ENCODE measurements at places on chromosomes 12 and 14.

- DNase-seq, result no peak
Observed at GRCh38 chr14:79911744-79912143, 299.6 kb downstream of the DIO2 start.

DNA sequence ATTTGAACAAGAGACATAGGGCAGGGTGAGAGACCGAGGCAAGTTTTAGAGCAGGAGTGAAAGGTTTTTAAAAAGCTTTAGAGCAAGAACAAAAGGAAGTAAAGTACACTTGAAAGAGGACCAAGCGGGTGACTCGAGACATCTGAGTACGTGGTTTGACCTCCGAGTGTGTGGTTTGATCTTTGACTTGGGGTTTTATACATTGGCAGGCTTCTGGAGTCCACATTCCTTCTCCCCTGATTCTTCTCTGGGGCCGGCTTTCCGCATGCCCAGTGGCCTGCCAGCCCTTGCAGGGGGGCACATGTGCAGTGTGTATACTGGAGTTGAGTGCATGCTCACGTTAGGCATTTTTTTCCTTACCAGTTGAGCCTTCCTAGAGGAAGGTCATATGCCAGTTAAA lies 96.3 kb downstream of the SLC15A4 start:
- no peak for DNase-seq

GRCh38 chr12:50110127-50110761 lies 1.8 kb upstream of the COX14 start:
- peak; percentile 65 for DNase-seq

- no peak for DNase-seq
Observed at GRCh38 chr12:61998791-61999190, 261.4 kb upstream of the USP15 start.

- DNase-seq, result no peak
Observed at GRCh38 chr14:68670359-68670715, 122.5 kb downstream of the ZFP36L1 start.

Data from activated naive CD4-positive, alpha-beta T cell treated with anti-CD3 and anti-CD28 coated beads, Interleukin-2, amount 50 U/mL, for 72 hours (primary cell).